ENCODE measurements at places on chromosomes 3 and 15. TPM values are rescaled to one million over a fixed set of nuclear protein-coding genes. Genes with fewer than 3 reads are reported as not detected.

Gene SMAD6
- total RNA-seq, result 25.5 TPM

Gene NAALADL2
- 0.28 TPM for total RNA-seq

Gene UROC1
- not detected for total RNA-seq

Gene RBP2
- total RNA-seq, result not detected

Gene CLDN18
- not detected for total RNA-seq

Gene GAP43
- total RNA-seq, result 0.07 TPM

Gene ATP13A5
- not detected for total RNA-seq

Gene COL8A1
- total RNA-seq, result not detected

Gene PLA2G4D
- not detected for total RNA-seq

Gene CIDEC
- total RNA-seq, result 76.8 TPM

Gene HES1
- 11.3 TPM for total RNA-seq
